Lower lobe of right lung (tissue), 2 donors: ENCODE measurements at places on chromosomes 12 and 14. TPM values are rescaled to one million over a fixed set of nuclear protein-coding genes. Genes with fewer than 3 reads are reported as not detected.

- H3K36me3 ChIP-seq: no peaks in the 10 kb centered on the region
- H3K4me1 ChIP-seq: no peaks in the 10 kb centered on the region
- no peak overlapping the region for H3K27ac ChIP-seq
- H3K4me3 ChIP-seq: no peak overlapping the region
- no peak for DNase-seq
- H3K27me3 ChIP-seq: no peaks in the 10 kb centered on the region
Measured at GRCh38 chr12:46998811-46999368, 80.5 kb upstream of the PCED1B start.

The RAD9B gene
- total RNA-seq: 1.1 TPM

The NGB gene
- not detected for total RNA-seq

DNA sequence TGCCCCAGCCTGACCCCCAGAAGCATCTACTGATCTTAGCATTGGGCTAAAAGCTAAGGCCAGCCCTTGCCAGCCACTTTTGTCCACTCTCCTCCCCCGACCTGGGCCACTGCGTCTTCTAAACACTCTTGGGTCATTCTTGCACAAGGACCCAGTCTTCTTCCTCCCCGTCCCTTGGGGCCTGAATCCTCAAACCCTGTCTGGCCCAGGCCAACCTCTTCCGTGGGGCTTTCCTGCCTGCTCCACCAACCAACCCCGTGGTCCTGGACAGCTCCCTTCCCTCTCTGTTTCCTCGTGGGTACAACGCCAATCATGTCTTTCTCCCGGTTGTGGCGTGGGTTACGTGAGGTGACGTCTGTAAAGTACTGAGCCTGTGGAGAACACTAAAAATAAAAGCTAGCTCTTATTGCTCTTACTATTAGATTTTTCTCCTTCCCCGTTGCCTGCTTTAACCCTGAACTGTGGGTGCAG lies 21.5 kb downstream of the FAM222A start:
- peaks cover 16% of the 10 kb centered on the region for H3K27me3 ChIP-seq
- peak; percentile 10 for DNase-seq
- H3K4me3 ChIP-seq: no peak overlapping the region
- H3K4me1 ChIP-seq: peaks cover 7% of the 10 kb centered on the region

The PMCH gene
- total RNA-seq: not detected

The AVPR1A gene
- total RNA-seq: 2.2 TPM

The ADGRD1 gene
- total RNA-seq: 108 TPM

The DEPDC4 gene
- 2.0 TPM for total RNA-seq

DNA sequence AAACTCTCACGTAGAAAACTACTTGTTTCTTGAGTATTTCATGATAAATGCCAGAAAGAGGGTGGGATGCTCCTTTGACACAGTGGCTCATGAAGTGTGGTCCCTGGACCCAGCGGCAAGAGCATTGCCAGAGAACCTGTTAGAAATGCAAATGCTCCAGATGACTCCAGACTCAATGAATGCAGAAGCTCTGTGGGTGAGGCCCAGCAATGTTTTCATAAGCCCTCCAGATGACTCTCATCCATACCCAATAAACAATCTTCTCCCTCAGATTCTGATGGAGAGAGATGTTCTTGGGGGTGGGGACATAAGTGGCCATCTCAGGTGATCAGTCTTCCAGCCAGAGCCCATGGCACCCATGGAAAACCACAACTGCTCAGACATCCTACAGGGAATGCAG lies 88.9 kb downstream of the SMOC1 start:
- H3K27me3 ChIP-seq: no peaks in the 10 kb centered on the region
- H3K36me3 ChIP-seq: no peaks in the 10 kb centered on the region
- H3K27ac ChIP-seq: no peak overlapping the region
- no peak for DNase-seq

- no peaks in the 10 kb centered on the region for H3K27me3 ChIP-seq
- H3K27ac ChIP-seq: no peak overlapping the region
- H3K36me3 ChIP-seq: peaks cover 28% of the 10 kb centered on the region
- H3K4me1 ChIP-seq: no peaks in the 10 kb centered on the region
Measured at GRCh38 chr14:23128969-23129758, 10.1 kb upstream of the CEBPE start.

GRCh38 chr14:77838831-77839511 lies 39.1 kb downstream of the ADCK1 start:
- no peaks in the 10 kb centered on the region for H3K27me3 ChIP-seq
- H3K36me3 ChIP-seq: peaks cover 14% of the 10 kb centered on the region
- no peaks in the 10 kb centered on the region for H3K4me1 ChIP-seq
- no peak for DNase-seq
- no peak overlapping the region for H3K4me3 ChIP-seq

The CCDC92 gene
- total RNA-seq: 47.6 TPM

- peaks cover 19% of the 10 kb centered on the region for H3K27me3 ChIP-seq
- H3K4me1 ChIP-seq: no peaks in the 10 kb centered on the region
- H3K36me3 ChIP-seq: no peaks in the 10 kb centered on the region
- no peak overlapping the region for H3K27ac ChIP-seq
Measured at GRCh38 chr12:257521-258321, 4.9 kb downstream of the SLC6A13 start.

GRCh38 chr12:81465876-81466275 lies 293.3 kb downstream of the PPFIA2 start:
- H3K27ac ChIP-seq: no peak overlapping the region
- no peak for DNase-seq
- no peaks in the 10 kb centered on the region for H3K27me3 ChIP-seq
- H3K4me1 ChIP-seq: no peaks in the 10 kb centered on the region

The PLEKHD1 gene
- total RNA-seq: 0.47 TPM

The GARIN6 gene
- total RNA-seq: not detected

The BEGAIN gene
- 1.3 TPM for total RNA-seq

GRCh38 chr12:124466216-124467128 lies 100.9 kb downstream of the NCOR2 start:
- H3K4me1 ChIP-seq: peaks cover 24% of the 10 kb centered on the region
- peak overlapping the region; percentile 47 for H3K27ac ChIP-seq
- no peaks in the 10 kb centered on the region for H3K27me3 ChIP-seq
- peaks cover 71% of the 10 kb centered on the region for H3K36me3 ChIP-seq

DNA sequence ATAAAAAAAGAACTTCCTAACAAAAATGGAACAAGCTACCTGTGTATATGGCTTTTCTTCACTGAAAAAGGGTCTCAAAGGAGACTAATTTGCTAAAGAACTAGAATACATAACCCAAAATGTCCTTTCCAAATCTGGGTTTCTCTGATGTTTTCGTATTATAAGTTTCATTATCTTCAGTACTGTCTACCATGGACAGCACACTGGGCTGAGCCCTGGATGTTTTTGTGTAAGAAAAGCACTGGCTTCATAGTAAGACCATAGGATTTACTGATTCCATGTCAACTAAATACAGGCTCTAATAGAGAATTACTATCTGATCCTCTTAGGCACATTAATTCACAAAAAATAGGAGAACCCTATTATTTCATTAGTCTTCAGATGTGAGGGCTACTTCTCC lies 94.3 kb upstream of the GPHB5 start:
- no peak overlapping the region for H3K27ac ChIP-seq
- H3K4me1 ChIP-seq: no peaks in the 10 kb centered on the region
- no peak overlapping the region for H3K4me3 ChIP-seq
- H3K36me3 ChIP-seq: peaks cover 27% of the 10 kb centered on the region
- no peak for DNase-seq

GRCh38 chr14:91380610-91381371 lies 36.8 kb downstream of the CCDC88C start:
- peak; percentile 44 for DNase-seq
- H3K4me3 ChIP-seq: no peak overlapping the region
- H3K4me1 ChIP-seq: peaks cover 54% of the 10 kb centered on the region
- H3K27ac ChIP-seq: no peak overlapping the region
- H3K36me3 ChIP-seq: no peaks in the 10 kb centered on the region
- H3K27me3 ChIP-seq: no peaks in the 10 kb centered on the region

DNA sequence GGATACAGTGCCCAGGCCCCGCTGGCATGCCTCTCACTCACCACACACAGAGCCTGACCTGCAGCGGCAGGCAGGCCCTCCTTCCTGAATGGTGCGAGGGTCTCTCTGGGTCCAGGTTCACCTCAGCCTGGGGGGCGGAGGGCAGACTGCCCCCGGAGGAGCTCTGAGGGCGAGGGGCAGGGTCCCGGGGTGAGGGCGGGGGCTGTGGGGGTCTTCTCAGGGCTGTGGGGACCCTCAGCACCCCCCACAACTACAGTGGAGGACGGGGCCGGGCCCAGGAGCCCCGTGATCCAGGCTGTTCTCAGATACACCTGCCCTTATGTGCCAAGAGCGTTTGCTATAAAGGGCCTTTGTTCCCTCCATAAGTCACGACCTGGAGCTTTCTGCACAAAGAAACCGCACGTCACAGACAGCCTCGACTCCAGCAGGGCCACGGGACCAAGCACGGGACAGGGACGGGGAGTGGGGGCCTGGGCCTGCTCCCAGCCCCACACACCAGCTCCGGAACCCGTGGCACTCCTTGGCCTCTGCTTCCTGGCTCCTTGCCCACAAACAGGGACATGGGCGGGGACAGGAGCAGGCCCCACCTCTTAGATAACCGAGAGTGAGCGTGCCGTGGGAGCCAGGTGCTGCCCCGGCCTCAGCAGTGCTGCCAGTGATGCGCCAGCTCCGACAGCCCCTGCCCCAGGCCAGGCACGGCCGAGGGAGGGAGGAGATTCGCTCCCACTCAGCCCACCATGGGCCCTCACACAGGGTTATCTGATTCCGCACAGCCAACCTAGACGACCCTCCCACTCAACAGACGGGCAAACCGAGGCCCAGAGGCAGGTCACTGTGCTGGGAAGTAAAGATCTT lies 101.9 kb downstream of the RFLNA start:
- H3K36me3 ChIP-seq: peaks cover 83% of the 10 kb centered on the region
- H3K27ac ChIP-seq: no peak overlapping the region
- H3K4me3 ChIP-seq: no peak overlapping the region
- DNase-seq: no peak
- H3K4me1 ChIP-seq: peaks cover 63% of the 10 kb centered on the region

DNA sequence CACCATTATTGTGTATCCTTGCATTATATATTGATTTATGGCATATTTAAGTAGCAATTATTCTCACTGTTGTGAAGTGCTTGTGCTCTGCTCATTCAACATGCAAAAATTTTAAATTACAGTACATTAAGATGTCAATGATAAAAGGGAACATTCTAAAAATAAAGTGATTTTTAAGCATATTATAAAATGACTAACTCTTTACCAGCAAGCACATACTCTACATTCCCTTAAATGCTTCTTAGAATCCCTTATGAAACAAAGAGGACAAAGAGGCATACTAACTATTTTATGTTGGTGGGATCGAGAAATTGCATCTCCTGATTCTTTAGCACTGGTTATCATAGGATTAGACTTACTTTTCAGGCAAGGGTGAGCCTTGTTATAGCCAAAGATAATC lies 46.6 kb upstream of the ZDHHC17 start:
- no peak overlapping the region for H3K27ac ChIP-seq
- H3K36me3 ChIP-seq: no peaks in the 10 kb centered on the region
- no peak overlapping the region for H3K4me3 ChIP-seq
- DNase-seq: no peak
- no peaks in the 10 kb centered on the region for H3K4me1 ChIP-seq

The CMA1 gene
- 2.4 TPM for total RNA-seq

The MCRS1 gene
- total RNA-seq: 50.0 TPM

The CFAP251 gene
- total RNA-seq: 8.2 TPM

GRCh38 chr14:68217791-68218340 lies 398.3 kb downstream of the RAD51B start:
- no peak for DNase-seq
- H3K27ac ChIP-seq: no peak overlapping the region
- H3K4me3 ChIP-seq: no peak overlapping the region
- H3K4me1 ChIP-seq: no peaks in the 10 kb centered on the region

- DNase-seq: no peak
- H3K27ac ChIP-seq: no peak overlapping the region
- no peaks in the 10 kb centered on the region for H3K36me3 ChIP-seq
- no peaks in the 10 kb centered on the region for H3K27me3 ChIP-seq
Measured at GRCh38 chr12:18368594-18368993, 107.3 kb downstream of the PIK3C2G start.

GRCh38 chr12:95390192-95390591 lies 83.8 kb upstream of the METAP2 start:
- peaks cover 4% of the 10 kb centered on the region for H3K4me1 ChIP-seq
- H3K27me3 ChIP-seq: no peaks in the 10 kb centered on the region
- no peaks in the 10 kb centered on the region for H3K36me3 ChIP-seq

DNA sequence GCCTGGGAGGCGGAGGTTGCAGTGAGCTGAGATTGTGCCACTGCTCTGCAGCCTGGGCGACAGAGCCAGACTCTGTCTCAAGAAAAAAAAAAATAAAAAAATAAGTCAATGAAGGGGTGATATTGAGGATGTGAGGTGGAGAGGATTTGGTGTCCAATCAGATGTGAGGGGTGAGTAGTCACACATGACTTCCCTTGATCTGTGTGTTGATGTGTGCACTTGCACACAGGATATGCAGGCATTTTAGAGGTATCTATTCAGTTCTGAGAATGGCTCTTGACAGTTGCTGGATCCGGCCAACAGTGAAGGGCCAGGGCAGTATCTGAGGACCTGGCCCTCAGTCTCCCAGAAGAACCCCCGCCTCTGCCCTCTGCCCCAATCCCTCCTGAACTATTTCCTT lies 7.8 kb upstream of the SP7 start:
- no peak overlapping the region for H3K27ac ChIP-seq
- H3K36me3 ChIP-seq: no peaks in the 10 kb centered on the region
- H3K4me3 ChIP-seq: no peak overlapping the region
- peaks cover 14% of the 10 kb centered on the region for H3K4me1 ChIP-seq
- no peak for DNase-seq

The ENTPD5 gene
- total RNA-seq: 12.1 TPM

GRCh38 chr12:103956509-103957027 lies 9.1 kb upstream of the TDG start:
- H3K4me1 ChIP-seq: peaks cover 17% of the 10 kb centered on the region
- no peak for DNase-seq
- H3K4me3 ChIP-seq: peak overlapping the region; percentile 93
- no peaks in the 10 kb centered on the region for H3K27me3 ChIP-seq

- H3K27me3 ChIP-seq: no peaks in the 10 kb centered on the region
- H3K4me3 ChIP-seq: no peak overlapping the region
- H3K36me3 ChIP-seq: no peaks in the 10 kb centered on the region
Measured at GRCh38 chr14:102848830-102849525, 71.7 kb downstream of the TRAF3 start.

The KCNH3 gene
- 2.3 TPM for total RNA-seq

The TAS2R8 gene
- total RNA-seq: not detected

DNA sequence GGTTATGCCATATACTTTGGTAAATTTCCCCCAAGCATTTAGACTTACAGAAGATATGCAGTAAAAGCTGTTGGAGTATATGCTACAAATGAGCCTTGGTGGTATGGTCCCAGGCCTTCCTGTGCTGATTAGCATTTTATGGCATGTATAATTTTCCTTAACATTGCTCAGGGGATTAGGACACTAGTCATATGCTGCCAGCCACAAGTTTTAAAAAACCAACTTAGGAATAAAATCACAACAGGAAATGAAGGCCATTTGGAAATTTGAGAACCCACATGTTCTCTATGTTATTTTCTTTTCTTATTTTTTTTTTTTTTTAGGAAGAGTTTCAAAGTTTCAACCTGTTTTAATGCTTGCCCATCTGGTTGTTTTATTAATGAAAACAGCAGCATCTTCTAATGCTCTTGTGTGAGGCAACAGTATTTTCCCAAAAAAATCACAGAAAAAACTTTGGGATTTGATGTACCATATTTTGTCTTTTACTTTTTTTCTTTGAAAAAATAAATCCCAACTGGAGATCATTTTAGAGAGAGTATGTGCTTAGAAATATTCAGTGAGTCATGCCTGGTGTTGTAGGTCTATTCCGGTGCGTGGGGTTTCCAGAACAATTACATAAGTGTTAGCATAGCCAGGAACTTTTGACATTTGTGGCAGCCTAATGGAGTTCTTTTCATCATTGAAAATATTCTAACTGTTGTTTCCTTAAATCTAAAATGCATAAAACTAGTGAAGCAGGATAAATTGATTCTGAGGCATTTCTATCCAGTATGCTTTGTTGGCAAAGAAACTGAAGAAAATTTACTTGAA lies 21.7 kb upstream of the DUSP6 start:
- peaks cover 41% of the 10 kb centered on the region for H3K4me1 ChIP-seq
- H3K4me3 ChIP-seq: no peak overlapping the region
- no peak for DNase-seq
- H3K27me3 ChIP-seq: no peaks in the 10 kb centered on the region
- peak overlapping the region; percentile 51 for H3K27ac ChIP-seq
- no peaks in the 10 kb centered on the region for H3K36me3 ChIP-seq

The KRAS gene
- 28.6 TPM for total RNA-seq
